Progenitor cell of endocrine pancreas (in vitro differentiated cells): ENCODE measurements at places on chromosomes 4 and X. TPM values are rescaled to one million over a fixed set of nuclear protein-coding genes. Genes with fewer than 3 reads are reported as not detected.

The PARM1 gene
- 6.4 and 7.4 TPM in 2 replicates for total RNA-seq

The GYG2 gene
- total RNA-seq = 107 and 117 TPM in 2 replicates

The POU3F4 gene
- 0.53 and 0.67 TPM in 2 replicates for total RNA-seq

The PASD1 gene
- total RNA-seq = not detected in 2 replicates

The TMEM154 gene
- total RNA-seq = 0.46 and 0.53 TPM in 2 replicates

The ERAS gene
- total RNA-seq = 0.31 TPM in 1 of 2 replicates, not detected in the other

DNA sequence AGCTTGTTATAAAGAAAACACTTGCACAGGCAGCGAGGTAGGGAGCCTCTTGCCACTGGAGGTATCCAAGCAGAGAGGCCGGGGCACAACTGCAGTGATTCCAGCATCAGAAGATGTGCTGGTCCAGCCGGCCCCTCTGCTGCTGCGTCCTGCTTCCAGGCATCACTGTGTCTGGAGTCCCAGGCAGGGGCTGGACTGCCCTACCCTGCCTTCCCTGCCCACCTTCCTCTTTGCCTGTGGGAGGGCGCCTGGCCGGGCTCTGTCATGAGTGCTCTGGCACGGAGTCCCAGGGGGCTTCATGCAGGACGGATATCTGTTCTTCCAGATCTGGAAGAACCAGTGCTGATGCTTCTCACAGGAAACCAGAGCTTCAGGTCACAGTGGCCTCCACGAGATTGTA lies 187.6 kb upstream of the PSAPL1 start:
- DNase-seq = no peak

GRCh38 chrX:111336141-111336540 lies 65.9 kb upstream of the CAPN6 start:
- no peak for DNase-seq

- no peak for DNase-seq
Measured at GRCh38 chr4:183674153-183674552, 15.1 kb downstream of the TRAPPC11 start.

DNA sequence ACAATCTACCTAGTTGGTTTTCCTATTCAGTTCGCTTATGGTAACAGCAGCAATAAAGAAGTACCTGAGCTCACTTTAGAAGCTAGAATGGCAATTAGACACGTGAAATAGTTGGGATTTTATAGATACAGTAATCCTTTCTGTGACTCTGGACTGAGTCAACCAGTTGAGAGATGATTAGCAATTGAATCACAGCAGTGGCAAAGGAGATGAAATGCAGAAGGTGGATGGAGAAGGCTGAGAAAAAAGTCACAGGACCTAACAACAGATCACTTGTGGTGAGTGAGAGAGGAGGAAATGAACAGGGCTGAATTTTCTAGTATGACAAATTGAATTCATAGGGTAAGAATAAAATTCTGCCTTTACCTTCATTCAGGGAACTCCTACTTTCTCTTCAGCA lies 197.1 kb upstream of the MAGEB18 start:
- DNase-seq = no peak

GRCh38 chrX:25156832-25157231 lies 141.1 kb upstream of the ARX start:
- DNase-seq = no peak

GRCh38 chr4:140240237-140240636 lies 86.3 kb upstream of the MAML3 start:
- no peak for DNase-seq

DNA sequence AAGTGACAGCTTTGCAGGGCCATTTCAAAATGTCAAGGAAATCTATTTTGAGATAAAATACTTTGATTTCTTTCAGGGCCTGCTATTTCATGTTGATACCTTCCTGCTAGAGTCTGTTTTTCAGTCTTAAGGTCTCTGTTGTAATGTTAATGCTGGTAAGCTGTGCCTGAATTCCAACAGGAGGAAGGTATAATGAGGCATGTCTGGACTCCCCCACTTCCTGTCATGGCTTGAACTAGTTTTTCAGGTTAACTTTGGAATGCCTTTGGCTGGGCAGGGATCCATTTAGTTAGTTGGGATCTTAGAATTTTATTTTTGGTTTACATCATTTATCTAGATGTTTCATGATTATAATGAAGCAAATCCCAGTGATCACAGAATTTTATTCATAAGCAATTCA lies 279.0 kb downstream of the CFAP47 start:
- no peak for DNase-seq

GRCh38 chr4:95095348-95095974 lies 337.7 kb downstream of the BMPR1B start:
- no peak for DNase-seq

GRCh38 chr4:154292589-154292988 lies 199.0 kb downstream of the DCHS2 start:
- DNase-seq = no peak
